ENCODE measurements at places on chromosomes 12 and 14. TPM values are rescaled to one million over a fixed set of nuclear protein-coding genes. Genes with fewer than 3 reads are reported as not detected.

DNA sequence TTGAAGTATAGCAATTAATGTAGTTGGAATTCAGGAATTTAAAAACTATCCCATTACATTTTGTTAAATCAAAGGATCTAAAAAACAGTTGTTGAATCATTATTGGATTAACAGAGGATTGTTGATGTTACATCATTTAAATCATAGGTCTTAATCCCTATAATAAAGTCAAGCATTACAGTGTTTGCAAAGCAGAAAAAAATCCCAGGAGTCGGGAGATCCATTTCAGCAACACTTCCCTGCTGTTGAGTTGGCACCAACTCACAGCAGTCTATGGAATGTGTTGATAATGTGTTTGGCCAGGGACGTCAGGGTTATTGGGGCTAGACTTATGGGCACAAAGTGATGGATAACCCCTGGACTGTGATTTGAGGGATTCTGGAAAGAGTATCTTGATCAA lies 99.1 kb upstream of the TMTC1 start:
- DNase-seq, result no peak
- no peak overlapping the region for H3K4me3 ChIP-seq
- no peaks in the 10 kb centered on the region for H3K4me1 ChIP-seq
- H3K36me3 ChIP-seq, result no peaks in the 10 kb centered on the region
- H3K27me3 ChIP-seq, result no peaks in the 10 kb centered on the region

KRT85 gene
- total RNA-seq, result not detected

- DNase-seq, result no peak
- no peaks in the 10 kb centered on the region for H3K36me3 ChIP-seq
- no peaks in the 10 kb centered on the region for H3K27me3 ChIP-seq
- peaks cover 7% of the 10 kb centered on the region for H3K4me1 ChIP-seq
- H3K27ac ChIP-seq, result no peak overlapping the region
These were observed 32.4 kb downstream of the BICD1 start for GRCh38 chr12:32139064-32139421.

GRCh38 chr12:2194060-2194459 lies 141.3 kb downstream of the CACNA1C start:
- no peak for DNase-seq
- peaks cover 21% of the 10 kb centered on the region for H3K27me3 ChIP-seq
- no peak overlapping the region for H3K27ac ChIP-seq
- H3K4me1 ChIP-seq, result no peaks in the 10 kb centered on the region

GRCh38 chr12:28460420-28461130 lies 270.3 kb downstream of the CCDC91 start:
- DNase-seq, result no peak
- H3K4me3 ChIP-seq, result no peak overlapping the region
- H3K36me3 ChIP-seq, result no peaks in the 10 kb centered on the region
- no peak overlapping the region for H3K27ac ChIP-seq
- H3K4me1 ChIP-seq, result no peaks in the 10 kb centered on the region
- no peaks in the 10 kb centered on the region for H3K27me3 ChIP-seq

DNA sequence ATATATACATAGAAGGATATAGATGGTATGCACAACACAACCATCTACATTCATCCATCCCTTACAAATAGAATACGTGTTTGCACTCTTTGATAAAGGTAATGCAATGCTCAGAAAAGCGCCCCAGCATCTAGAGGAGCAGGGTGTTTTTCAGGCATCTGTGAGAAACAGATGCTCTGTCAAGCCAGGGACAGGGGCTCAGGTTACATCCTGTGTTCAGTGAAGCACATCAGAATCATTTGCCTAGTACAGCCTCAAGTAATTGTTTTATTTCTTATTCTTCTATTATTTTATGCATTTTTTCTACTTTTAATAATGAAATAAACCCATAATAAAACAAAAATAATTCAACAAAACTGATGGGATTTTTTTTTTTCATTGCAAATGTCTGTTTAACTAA lies 50.5 kb upstream of the HIF1A start:
- peak; percentile 53 for DNase-seq
- H3K36me3 ChIP-seq, result no peaks in the 10 kb centered on the region
- H3K27ac ChIP-seq, result no peak overlapping the region
- no peaks in the 10 kb centered on the region for H3K27me3 ChIP-seq
- no peak overlapping the region for H3K4me3 ChIP-seq
- H3K4me1 ChIP-seq, result peaks cover 53% of the 10 kb centered on the region

SLC25A47 gene
- total RNA-seq, result not detected

DNA sequence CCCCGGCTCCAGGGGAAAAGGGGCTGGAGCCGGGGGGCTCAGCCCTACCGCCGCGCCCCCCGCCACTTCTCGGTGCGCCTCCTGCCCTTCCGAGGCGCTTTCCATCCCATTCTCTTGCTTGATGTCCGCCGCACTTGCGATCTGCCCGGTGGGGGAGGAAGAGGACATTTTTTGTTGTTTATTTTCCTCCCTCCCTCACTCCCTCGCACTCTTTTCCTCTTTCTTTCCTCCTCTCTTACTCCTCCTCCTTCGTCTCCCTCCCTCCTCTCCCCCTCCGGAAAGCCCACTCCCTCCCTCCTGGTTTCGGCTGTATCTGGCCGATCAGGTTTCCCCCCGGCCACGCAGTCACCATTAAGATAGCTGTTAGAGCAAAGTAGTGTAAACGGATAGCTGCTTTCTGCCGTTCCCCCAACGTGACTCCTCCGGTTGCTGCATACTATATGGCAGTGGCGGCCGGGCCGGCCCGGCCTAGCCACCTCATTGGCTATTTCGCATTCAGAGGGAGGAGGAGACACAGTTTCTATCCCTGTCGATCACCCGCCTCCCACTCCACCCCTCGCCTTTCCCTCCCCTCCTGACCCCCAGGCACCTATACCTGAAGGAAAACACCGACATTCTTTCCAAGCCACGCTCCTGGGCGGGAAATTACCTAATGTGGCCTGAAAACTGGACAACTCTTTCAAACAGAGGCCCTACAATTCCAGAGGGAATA lies at the start of gene SIX4:
SIX4 (minus strand) TSS at position 445 of the 712 bp plus-strand sequence; CDS start at position 168, 277 bp downstream.
- peaks cover 12% of the 10 kb centered on the region for H3K36me3 ChIP-seq
- H3K4me1 ChIP-seq, result peaks cover 20% of the 10 kb centered on the region
- no peaks in the 10 kb centered on the region for H3K27me3 ChIP-seq
- DNase-seq, result peak; percentile 98

GRCh38 chr14:37167151-37168047 lies 5.0 kb downstream of the SLC25A21 start:
- H3K27me3 ChIP-seq, result no peaks in the 10 kb centered on the region
- H3K4me1 ChIP-seq, result no peaks in the 10 kb centered on the region
- no peak for DNase-seq
- no peak overlapping the region for H3K4me3 ChIP-seq

- no peaks in the 10 kb centered on the region for H3K4me1 ChIP-seq
- no peaks in the 10 kb centered on the region for H3K27me3 ChIP-seq
- no peaks in the 10 kb centered on the region for H3K36me3 ChIP-seq
- H3K27ac ChIP-seq, result no peak overlapping the region
- DNase-seq, result no peak
These were observed 23.4 kb downstream of the MAP1LC3B2 start for GRCh38 chr12:116582610-116583009.

DNA sequence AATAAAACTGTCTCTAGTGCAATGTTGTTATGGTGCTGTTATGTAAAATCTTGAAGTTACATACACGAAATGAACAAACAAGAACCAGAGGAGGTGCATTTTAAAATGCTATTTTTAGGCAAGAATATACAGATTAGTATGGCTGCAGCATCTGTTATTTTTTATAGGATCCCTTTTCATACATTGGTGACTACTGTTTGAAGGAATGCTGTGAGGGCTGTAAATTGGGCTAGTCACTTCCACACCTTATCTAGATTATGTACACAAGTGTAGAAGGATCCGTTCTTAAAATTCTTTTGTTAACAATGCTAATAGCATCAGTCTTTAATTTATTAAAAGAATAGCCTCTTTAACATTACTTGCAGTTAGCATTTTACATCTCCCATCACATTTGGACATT lies 284.3 kb upstream of the MDGA2 start:
- peak overlapping the region; percentile 4 for H3K4me3 ChIP-seq
- peak overlapping the region; percentile 49 for H3K27ac ChIP-seq
- H3K27me3 ChIP-seq, result no peaks in the 10 kb centered on the region
- H3K4me1 ChIP-seq, result peaks cover 40% of the 10 kb centered on the region
- no peaks in the 10 kb centered on the region for H3K36me3 ChIP-seq

DNA sequence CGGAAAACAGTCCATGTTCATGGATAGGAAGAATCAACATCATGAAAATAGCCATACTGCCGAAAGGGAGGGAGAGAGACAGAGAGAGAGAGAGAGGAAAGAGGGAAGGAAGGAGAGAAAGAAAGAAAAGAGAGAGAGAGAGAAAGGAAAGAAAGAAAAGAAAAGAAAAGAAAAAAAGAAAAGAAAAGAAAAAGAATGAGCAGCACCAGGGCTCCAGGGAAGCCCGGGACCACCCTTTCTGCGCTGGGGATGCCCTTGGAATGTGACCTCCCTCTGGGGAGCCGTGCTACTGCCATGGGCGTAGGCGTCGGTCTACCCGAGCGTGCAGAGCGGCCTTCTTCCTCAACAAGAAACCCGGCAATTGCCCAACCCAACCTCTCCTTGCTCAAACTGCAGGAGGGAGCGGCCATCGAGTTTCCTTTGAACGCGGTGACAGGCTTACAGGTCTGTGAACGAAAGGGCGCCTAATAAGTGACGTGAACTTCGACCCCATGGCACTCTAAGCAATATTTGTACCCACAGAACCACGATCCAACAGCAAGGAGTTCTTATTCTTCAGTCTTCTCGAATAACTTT lies 16.9 kb downstream of the OR6S1 start:
- no peak overlapping the region for H3K4me3 ChIP-seq
- no peak for DNase-seq

- H3K27ac ChIP-seq, result no peak overlapping the region
- H3K27me3 ChIP-seq, result no peaks in the 10 kb centered on the region
- H3K36me3 ChIP-seq, result no peaks in the 10 kb centered on the region
- no peak for DNase-seq
- H3K4me1 ChIP-seq, result no peaks in the 10 kb centered on the region
- H3K4me3 ChIP-seq, result no peak overlapping the region
These were observed 163.1 kb downstream of the CALM1 start for GRCh38 chr14:90559811-90560492.

GRCh38 chr12:105915997-105916759 lies 222.6 kb downstream of the NUAK1 start:
- no peaks in the 10 kb centered on the region for H3K36me3 ChIP-seq
- DNase-seq, result no peak
- H3K27me3 ChIP-seq, result no peaks in the 10 kb centered on the region
- H3K4me3 ChIP-seq, result no peak overlapping the region

GRCh38 chr12:106195621-106196027 lies 52.2 kb downstream of the CKAP4 start:
- no peaks in the 10 kb centered on the region for H3K4me1 ChIP-seq
- H3K27ac ChIP-seq, result no peak overlapping the region
- no peak overlapping the region for H3K4me3 ChIP-seq
- peaks cover 16% of the 10 kb centered on the region for H3K27me3 ChIP-seq
- DNase-seq, result no peak
- H3K36me3 ChIP-seq, result no peaks in the 10 kb centered on the region

DNA sequence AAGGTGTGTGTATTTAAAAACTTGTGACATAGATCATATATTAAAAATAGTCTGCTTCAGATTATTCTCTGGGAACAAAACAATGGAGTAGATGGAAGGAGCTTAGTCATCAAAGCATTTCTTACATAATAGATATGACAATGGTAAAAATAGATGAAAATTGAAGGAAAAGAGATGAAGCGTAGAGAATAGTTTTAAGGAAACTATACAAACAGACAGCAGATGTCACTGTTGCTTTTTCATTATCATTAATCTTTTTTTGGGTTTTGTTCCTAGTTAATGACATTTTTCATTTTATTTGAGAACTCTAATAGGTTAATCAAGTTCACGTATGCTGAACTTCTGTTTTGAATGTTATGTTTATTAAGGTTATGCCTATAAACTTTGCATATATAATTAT lies 149.2 kb upstream of the FBXO33 start:
- H3K27me3 ChIP-seq, result 0 out of 2 replicates have a peak, but pooled peaks cover 10% of the 10 kb centered on the region
- H3K36me3 ChIP-seq, result no peaks in the 10 kb centered on the region
- no peak overlapping the region for H3K4me3 ChIP-seq
- H3K27ac ChIP-seq, result no peak overlapping the region

AHSA1 gene
- total RNA-seq, result 215 TPM

- DNase-seq, result no peak
- H3K27me3 ChIP-seq, result peaks cover 7% of the 10 kb centered on the region
These were observed 40.8 kb upstream of the CSRP2 start for GRCh38 chr12:76919383-76920171.

DNA sequence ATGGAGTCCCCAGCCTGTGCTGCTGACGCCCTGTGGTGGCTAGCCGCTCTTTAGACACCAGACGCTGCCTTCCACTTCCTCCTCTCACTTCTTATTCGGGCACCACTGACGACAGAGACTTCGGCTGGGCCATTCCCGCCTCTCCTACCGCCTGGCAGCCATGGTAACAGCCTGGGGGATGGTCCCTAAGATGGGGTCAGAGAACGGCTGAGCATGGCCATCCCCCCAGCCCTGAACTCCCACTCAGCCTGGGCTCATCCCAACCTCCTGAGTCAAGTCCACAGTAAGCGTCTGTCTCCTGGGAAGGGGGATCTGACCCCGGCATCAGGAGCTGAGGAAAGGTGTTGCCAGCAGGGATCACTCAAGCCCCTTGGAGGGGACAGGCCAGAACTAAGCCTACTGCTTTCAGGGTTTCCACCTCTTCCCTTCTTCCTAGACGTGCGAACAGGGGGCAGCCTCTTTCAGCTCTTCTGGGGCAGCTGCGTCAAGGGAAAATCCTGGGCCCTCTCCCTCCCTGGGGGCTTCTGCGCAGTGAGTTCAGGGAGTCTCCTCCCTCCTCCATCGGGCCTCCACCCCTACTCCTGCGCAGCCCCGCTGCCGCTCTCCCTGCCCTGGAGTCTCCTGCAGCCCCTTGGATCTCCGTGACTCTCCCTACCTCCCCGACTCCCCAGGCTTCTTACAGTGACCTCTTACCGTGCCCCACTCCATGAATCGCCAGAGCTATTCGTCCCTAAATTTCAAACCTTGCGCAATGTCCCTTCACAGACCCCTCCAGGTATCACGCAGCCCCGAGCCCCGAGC lies 643 bp upstream of the TAMALIN start:
- no peaks in the 10 kb centered on the region for H3K27me3 ChIP-seq
- no peaks in the 10 kb centered on the region for H3K4me1 ChIP-seq
- DNase-seq, result no peak
- H3K27ac ChIP-seq, result no peak overlapping the region
- H3K4me3 ChIP-seq, result no peak overlapping the region
- H3K36me3 ChIP-seq, result no peaks in the 10 kb centered on the region

DNA sequence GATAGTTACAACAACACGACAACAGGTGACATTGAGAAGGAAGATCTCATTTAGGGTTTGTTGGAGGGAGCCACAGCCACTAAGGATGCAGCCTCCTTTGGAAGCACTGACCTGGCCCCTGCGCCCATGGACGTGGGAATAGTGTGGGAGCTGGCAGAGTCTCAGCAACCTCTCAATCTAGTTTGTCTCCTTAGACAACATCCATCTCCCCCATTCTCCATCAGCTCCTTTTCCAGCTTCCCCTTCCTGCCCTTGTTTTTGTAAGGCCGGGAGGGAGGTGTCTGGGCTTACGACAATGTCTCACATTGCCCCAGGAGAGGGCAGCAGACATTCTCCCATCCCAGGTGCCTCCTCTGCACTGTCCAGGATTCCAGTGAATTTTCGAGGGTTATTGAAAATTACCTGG lies 170.2 kb upstream of the PZP start:
- DNase-seq, result peak; percentile 38
- H3K4me1 ChIP-seq, result no peaks in the 10 kb centered on the region
- H3K27me3 ChIP-seq, result peaks cover 36% of the 10 kb centered on the region
- no peak overlapping the region for H3K27ac ChIP-seq
